ENCODE measurements at places on chromosomes 5 and 9. TPM values are rescaled to one million over a fixed set of nuclear protein-coding genes. Genes with fewer than 3 reads are reported as not detected.

PCDHB2 gene
- total RNA-seq: 7.6 TPM

SLIT3 gene
- total RNA-seq: 12.9 TPM

ATP10B gene
- total RNA-seq: not detected

ARAP3 gene
- total RNA-seq: 8.1 TPM

EMB gene
- total RNA-seq: not detected

HRH2 gene
- not detected for total RNA-seq

INSL4 gene
- total RNA-seq: 0.81 TPM

STKLD1 gene
- total RNA-seq: 0.63 TPM

ZNF367 gene
- total RNA-seq: 45.4 TPM

SCGB3A2 gene
- total RNA-seq: not detected

- H3K27me3 ChIP-seq: no peaks in the 10 kb centered on the region
- no peak overlapping the region for H3K27ac ChIP-seq
- DNase-seq: peak; percentile 61
- H3K36me3 ChIP-seq: no peaks in the 10 kb centered on the region
- H3K4me1 ChIP-seq: no peaks in the 10 kb centered on the region
Observed at GRCh38 chr9:126301985-126302603, 24.5 kb upstream of the MVB12B start.

DNA sequence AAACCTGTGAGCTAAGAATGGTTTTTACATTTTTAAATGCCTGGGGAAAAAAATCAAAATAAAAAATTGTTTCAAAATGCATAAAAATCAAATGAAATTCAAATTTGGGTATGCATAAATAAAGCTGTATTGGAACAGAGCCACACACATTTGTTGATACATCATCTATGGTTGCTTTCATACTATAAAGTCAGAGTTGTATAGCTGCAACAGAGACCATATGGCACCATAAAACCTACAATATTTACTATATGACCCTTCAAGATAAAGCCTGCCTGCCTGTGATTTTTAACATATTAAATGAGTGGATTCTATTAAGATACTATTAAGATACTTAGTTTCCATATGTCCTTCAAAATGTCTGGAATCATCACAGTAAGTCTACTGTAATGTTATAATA lies 40.0 kb downstream of the AUH start:
- no peaks in the 10 kb centered on the region for H3K27me3 ChIP-seq
- DNase-seq: no peak
- H3K4me1 ChIP-seq: no peaks in the 10 kb centered on the region
- no peaks in the 10 kb centered on the region for H3K36me3 ChIP-seq
- H3K27ac ChIP-seq: 0 out of 2 replicates have a peak overlapping the region, but pooled peaks have one; percentile 17
- no peak overlapping the region for H3K4me3 ChIP-seq

DNA sequence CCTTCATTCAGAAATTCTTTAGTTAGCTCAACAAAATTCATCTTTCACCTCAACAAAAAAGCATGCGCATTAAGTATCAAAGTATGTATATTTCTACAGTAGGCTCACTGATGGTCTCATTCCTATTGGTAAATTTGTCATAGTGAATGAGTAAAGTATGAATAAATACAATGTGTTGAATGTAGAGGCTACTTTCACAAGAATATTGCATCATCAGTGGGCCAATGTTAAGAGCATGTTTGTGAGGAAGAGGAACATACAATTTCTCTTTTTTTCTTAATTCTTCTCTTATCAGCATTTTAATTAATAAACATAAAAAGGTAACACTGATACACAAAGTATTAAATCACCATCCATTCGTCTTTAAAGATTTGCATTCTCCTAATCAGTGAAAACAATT lies 505.1 kb downstream of the CETN3 start:
- H3K36me3 ChIP-seq: no peaks in the 10 kb centered on the region
- no peaks in the 10 kb centered on the region for H3K4me1 ChIP-seq
- no peak overlapping the region for H3K4me3 ChIP-seq
- H3K27ac ChIP-seq: no peak overlapping the region
- DNase-seq: no peak

- H3K4me3 ChIP-seq: no peak overlapping the region
- no peaks in the 10 kb centered on the region for H3K27me3 ChIP-seq
- no peaks in the 10 kb centered on the region for H3K4me1 ChIP-seq
Observed at GRCh38 chr5:1468629-1469527, 23.6 kb upstream of the SLC6A3 start.

- H3K36me3 ChIP-seq: no peaks in the 10 kb centered on the region
- no peak overlapping the region for H3K4me3 ChIP-seq
Observed at GRCh38 chr5:175810457-175810856, 60.9 kb upstream of the CPLX2 start.

- H3K36me3 ChIP-seq: no peaks in the 10 kb centered on the region
- H3K4me1 ChIP-seq: peaks cover 9% of the 10 kb centered on the region
- no peaks in the 10 kb centered on the region for H3K27me3 ChIP-seq
- DNase-seq: no peak
- H3K4me3 ChIP-seq: no peak overlapping the region
Observed at GRCh38 chr5:107616213-107616612, 54.5 kb downstream of the EFNA5 start.

- H3K27ac ChIP-seq: no peak overlapping the region
- no peaks in the 10 kb centered on the region for H3K27me3 ChIP-seq
- no peak for DNase-seq
- no peaks in the 10 kb centered on the region for H3K36me3 ChIP-seq
- peaks cover 9% of the 10 kb centered on the region for H3K4me1 ChIP-seq
- H3K4me3 ChIP-seq: no peak overlapping the region
Observed at GRCh38 chr9:93164085-93164484, 19.9 kb upstream of the WNK2 start.

- no peaks in the 10 kb centered on the region for H3K36me3 ChIP-seq
- no peak overlapping the region for H3K27ac ChIP-seq
- H3K27me3 ChIP-seq: no peaks in the 10 kb centered on the region
- H3K4me1 ChIP-seq: no peaks in the 10 kb centered on the region
- H3K4me3 ChIP-seq: no peak overlapping the region
- DNase-seq: no peak
Observed at GRCh38 chr9:137397675-137398423, 25.1 kb downstream of the EXD3 start.

- H3K4me1 ChIP-seq: no peaks in the 10 kb centered on the region
- DNase-seq: no peak
- no peaks in the 10 kb centered on the region for H3K36me3 ChIP-seq
- H3K4me3 ChIP-seq: no peak overlapping the region
Observed at GRCh38 chr9:8011974-8012373, 212.4 kb upstream of the DMAC1 start.

GRCh38 chr9:116736399-116737151 lies 49.5 kb downstream of the TRIM32 start:
- no peak for DNase-seq
- no peaks in the 10 kb centered on the region for H3K4me1 ChIP-seq
- no peak overlapping the region for H3K27ac ChIP-seq
- H3K4me3 ChIP-seq: no peak overlapping the region
- H3K27me3 ChIP-seq: no peaks in the 10 kb centered on the region
- H3K36me3 ChIP-seq: no peaks in the 10 kb centered on the region

GRCh38 chr9:30039712-30040111 lies 2344.7 kb upstream of the ACO1 start:
- no peaks in the 10 kb centered on the region for H3K36me3 ChIP-seq
- H3K4me3 ChIP-seq: no peak overlapping the region
- no peaks in the 10 kb centered on the region for H3K27me3 ChIP-seq
- no peak overlapping the region for H3K27ac ChIP-seq
- DNase-seq: no peak

DNA sequence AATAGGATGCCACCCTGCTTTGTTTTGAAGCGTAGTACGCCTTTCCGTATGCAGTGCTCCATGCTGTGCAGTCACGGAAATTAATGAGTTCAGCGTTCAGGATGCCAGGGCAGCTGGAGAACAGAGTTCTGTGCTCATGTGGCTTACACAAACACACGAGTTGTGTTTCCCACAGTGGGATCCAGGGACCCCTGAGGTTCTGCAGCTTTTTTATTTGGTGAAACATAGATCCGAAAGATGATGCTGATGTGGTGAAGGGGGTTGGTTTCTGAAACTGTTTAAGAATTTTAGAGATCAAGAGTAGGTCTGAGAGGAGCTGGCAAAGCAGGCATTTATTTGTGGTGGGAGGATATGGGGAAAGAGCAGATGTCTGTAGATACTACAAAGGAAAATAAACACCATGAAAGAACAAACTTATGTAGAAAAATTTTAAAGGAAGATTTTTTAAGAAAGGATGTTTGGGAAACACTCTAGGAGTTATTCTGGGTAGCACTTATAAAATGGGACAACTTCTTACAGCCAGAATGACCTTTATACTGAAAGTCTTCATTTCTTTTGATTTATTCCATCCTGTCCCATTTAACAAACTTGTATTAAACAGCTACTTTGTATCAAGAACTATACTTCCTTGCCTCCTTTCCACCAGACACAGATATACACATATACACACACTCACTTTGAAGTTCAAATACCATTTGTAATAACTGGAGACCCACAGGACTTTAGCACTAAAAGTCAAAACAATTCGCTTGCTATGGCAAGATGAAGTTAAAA lies 52.7 kb downstream of the ITGA1 start:
- no peaks in the 10 kb centered on the region for H3K27me3 ChIP-seq
- peak overlapping the region; percentile 22 for H3K27ac ChIP-seq
- H3K4me1 ChIP-seq: peaks cover 61% of the 10 kb centered on the region
- no peak overlapping the region for H3K4me3 ChIP-seq
- no peak for DNase-seq

DNA sequence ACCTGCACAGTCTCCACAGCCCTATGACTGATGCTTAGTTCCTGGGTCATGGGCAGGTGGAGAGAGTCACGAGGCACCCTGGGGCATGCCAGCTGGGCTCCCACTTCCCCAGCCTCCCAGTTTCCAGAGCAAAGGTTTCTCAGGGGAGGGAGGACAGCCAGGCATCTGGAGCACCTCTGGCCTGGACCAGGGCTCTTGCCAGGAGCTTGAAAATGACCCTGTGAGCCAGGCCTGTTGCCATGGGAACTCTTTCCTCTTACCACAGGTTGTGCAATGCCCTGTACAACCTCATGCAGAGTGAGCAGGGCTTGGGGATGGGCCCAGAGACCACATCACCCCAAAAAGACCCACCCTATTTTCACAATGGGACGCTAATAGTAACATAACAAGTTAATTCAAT lies 113.1 kb downstream of the PSD2 start:
- peaks cover 8% of the 10 kb centered on the region for H3K4me1 ChIP-seq
- no peak overlapping the region for H3K27ac ChIP-seq
- peaks cover 62% of the 10 kb centered on the region for H3K27me3 ChIP-seq
- no peak overlapping the region for H3K4me3 ChIP-seq

- peaks cover 14% of the 10 kb centered on the region for H3K4me1 ChIP-seq
- H3K4me3 ChIP-seq: no peak overlapping the region
- DNase-seq: no peak
- H3K27me3 ChIP-seq: no peaks in the 10 kb centered on the region
Observed at GRCh38 chr5:38678076-38678475, 121.6 kb upstream of the LIFR start.

- DNase-seq: no peak
- no peaks in the 10 kb centered on the region for H3K4me1 ChIP-seq
- no peaks in the 10 kb centered on the region for H3K36me3 ChIP-seq
- no peaks in the 10 kb centered on the region for H3K27me3 ChIP-seq
Observed at GRCh38 chr9:74662674-74663073, 165.5 kb downstream of the RORB start.

DNA sequence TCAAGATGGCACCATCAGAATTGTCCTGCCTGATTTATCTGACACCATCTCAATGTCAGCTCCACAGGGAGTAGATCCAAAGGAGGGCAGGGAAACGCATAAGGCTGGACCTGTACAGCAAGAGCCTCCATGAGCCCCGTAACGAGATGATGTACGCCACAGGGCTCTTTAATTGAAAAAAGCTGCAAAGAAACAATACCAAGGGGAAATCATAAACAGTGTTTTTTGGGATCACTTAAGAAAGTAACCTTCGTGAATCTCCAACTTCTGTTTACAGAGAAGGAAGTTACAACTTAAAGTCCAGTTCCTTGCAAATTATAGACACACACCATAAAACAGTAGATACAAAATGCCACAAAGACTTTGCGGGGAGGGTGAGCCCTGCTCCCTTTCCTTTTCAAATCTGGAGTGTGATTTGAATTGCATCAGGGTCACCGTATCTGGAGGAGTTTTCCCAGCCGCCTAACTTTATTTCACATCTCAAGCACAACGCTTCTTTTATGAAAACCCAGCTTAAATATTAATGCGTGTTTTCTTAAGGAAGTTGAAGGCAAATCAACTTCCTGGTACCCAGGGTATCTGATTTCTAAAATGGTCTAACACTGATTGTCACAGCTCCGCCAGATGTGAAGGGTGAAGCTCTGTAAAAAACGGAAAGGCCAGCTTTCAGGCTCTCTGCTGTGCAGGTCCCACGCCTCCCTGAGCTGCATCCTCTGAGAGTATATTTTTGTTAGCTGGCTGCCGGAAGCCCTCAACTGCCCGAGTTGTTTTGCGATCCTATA lies 88.9 kb downstream of the EBF1 start:
- peak overlapping the region; percentile 84 for H3K27ac ChIP-seq
- H3K4me1 ChIP-seq: peaks cover 37% of the 10 kb centered on the region
- peak overlapping the region; percentile 0 for H3K4me3 ChIP-seq

GRCh38 chr9:94174164-94174563 lies 84.9 kb upstream of the ZNF169 start:
- no peak overlapping the region for H3K4me3 ChIP-seq
- H3K27me3 ChIP-seq: no peaks in the 10 kb centered on the region
- H3K36me3 ChIP-seq: peaks cover 86% of the 10 kb centered on the region
- no peak for DNase-seq

- DNase-seq: no peak
- H3K4me3 ChIP-seq: no peak overlapping the region
- H3K27me3 ChIP-seq: no peaks in the 10 kb centered on the region
- H3K27ac ChIP-seq: no peak overlapping the region
- 0 out of 2 replicates have a peak, but pooled peaks cover 3% of the 10 kb centered on the region for H3K4me1 ChIP-seq
Observed at GRCh38 chr5:35160486-35161116, 69.7 kb downstream of the PRLR start.

DNA sequence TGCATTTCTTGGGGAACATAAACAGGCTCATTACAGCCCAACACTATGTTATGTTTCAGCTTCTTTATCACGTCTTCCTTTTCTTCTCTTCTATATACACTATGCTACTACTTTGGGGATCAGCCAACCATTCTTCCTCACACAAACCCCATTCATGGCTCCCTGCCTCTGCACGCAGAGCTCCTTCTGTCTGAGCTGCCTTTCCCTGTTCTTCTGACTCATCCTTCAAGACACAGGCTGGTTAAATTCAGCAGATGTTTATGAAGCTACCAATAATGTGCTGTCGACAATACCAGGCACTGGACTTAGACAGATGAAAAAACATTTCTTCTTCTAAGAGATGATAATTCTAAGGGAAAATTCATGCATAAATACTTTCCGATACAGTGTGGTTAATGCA lies 102.5 kb upstream of the TXNDC8 start:
- H3K4me3 ChIP-seq: no peak overlapping the region
- DNase-seq: no peak
- H3K27ac ChIP-seq: no peak overlapping the region
- no peaks in the 10 kb centered on the region for H3K36me3 ChIP-seq
- no peaks in the 10 kb centered on the region for H3K4me1 ChIP-seq
- H3K27me3 ChIP-seq: no peaks in the 10 kb centered on the region

GRCh38 chr5:154842689-154843530 lies 7.5 kb downstream of the FAXDC2 start:
- H3K4me3 ChIP-seq: no peak overlapping the region
- no peaks in the 10 kb centered on the region for H3K4me1 ChIP-seq
- no peaks in the 10 kb centered on the region for H3K36me3 ChIP-seq
- DNase-seq: no peak

GRCh38 chr5:20610681-20611080 lies 622.7 kb upstream of the CDH18 start:
- no peak overlapping the region for H3K4me3 ChIP-seq
- no peaks in the 10 kb centered on the region for H3K36me3 ChIP-seq
- H3K4me1 ChIP-seq: no peaks in the 10 kb centered on the region
- no peak for DNase-seq
- no peak overlapping the region for H3K27ac ChIP-seq
- H3K27me3 ChIP-seq: no peaks in the 10 kb centered on the region

- no peak overlapping the region for H3K27ac ChIP-seq
- DNase-seq: no peak
- H3K27me3 ChIP-seq: no peaks in the 10 kb centered on the region
- H3K36me3 ChIP-seq: no peaks in the 10 kb centered on the region
- no peak overlapping the region for H3K4me3 ChIP-seq
Observed at GRCh38 chr5:17075236-17075635, 139.1 kb upstream of the MYO10 start.
